ENCODE measurements at places on chromosomes 4 and X.

DNA sequence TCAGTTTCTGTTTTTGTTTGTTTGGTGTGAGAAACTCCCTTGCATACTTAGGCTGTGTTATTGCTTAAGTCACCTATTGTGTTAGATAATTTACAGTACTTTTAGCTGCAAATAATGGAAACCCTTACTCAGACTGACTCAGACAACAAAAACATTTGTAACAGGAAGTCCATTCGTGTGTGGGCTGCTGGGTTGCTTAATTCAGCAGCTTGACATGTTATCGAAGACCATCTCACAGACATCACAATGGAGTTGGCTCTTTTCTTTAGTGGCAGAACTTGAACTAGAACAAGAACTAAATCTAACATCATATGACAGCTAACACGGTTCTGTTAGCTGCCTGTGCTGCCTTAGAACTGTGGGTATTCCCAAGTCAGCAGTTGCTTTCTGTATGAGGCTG is 9.9 kb upstream of the GABRE start:
- DNase-seq, result peak; percentile 94
- H3K27me3 ChIP-seq, result no peaks in the 10 kb centered on the region
- no peak overlapping the region for H3K27ac ChIP-seq

- H3K4me1 ChIP-seq, result no peaks in the 10 kb centered on the region
- no peak overlapping the region for H3K27ac ChIP-seq
- no peak overlapping the region for H3K4me3 ChIP-seq
- DNase-seq, result no peak
- H3K36me3 ChIP-seq, result no peaks in the 10 kb centered on the region
These were observed 69.3 kb downstream of the YIPF6 start for GRCh38 chrX:68568136-68568535.

GRCh38 chrX:68719181-68719903 is 71.9 kb downstream of the STARD8 start:
- H3K36me3 ChIP-seq, result no peaks in the 10 kb centered on the region
- no peaks in the 10 kb centered on the region for H3K4me1 ChIP-seq
- no peak for DNase-seq

DNA sequence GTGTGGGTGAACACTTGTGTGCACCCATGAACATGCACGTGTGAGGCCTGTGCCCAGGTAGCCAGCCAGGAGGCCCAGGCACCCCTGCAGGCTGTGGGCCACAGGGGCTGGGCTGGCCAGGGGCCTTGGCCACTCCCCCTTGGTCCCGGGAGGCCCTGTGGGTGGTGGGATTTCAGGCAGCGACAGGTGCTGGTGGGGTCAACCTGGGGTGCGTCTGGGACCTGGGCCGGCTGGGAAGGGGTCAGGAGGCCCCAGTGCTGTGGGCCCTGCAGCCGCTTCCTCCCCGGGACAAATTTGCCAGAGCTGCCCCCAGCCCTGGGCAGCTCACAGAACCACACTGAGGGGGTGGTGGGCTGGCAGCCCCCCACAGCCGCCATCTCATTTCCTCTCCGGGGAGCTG is 7.9 kb downstream of the FGFRL1 start:
- no peak overlapping the region for H3K27ac ChIP-seq
- H3K36me3 ChIP-seq, result no peaks in the 10 kb centered on the region
- no peaks in the 10 kb centered on the region for H3K4me1 ChIP-seq
- H3K4me3 ChIP-seq, result no peak overlapping the region

DNA sequence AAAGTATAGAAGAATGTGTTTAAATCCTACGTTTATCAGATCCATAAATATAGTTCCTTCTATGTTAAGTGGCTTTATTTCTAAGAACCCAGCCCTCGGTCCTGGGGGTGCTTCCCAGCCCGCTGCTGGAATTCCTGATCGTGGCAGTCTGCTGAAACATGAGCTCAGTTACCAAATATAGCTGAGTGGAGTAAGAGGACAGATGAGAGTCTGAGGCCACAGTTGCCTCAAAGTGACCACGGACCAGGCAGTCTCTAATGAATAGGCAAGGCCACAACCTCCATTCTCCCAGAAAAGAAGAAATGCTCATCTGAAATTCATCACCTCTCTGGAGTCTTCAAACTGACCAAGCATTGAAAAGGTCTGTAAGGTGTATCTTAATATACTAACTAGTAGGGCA is at the start of gene PALLD:
PALLD (plus strand) TSS at position 219 of the 400 bp plus-strand sequence.
- no peaks in the 10 kb centered on the region for H3K27me3 ChIP-seq
- H3K4me1 ChIP-seq, result no peaks in the 10 kb centered on the region
- peak; percentile 42 for DNase-seq
- no peaks in the 10 kb centered on the region for H3K36me3 ChIP-seq

GRCh38 chr4:21211846-21212245 is 511.6 kb downstream of the PACRGL start:
- no peaks in the 10 kb centered on the region for H3K4me1 ChIP-seq
- no peak overlapping the region for H3K4me3 ChIP-seq
- H3K27ac ChIP-seq, result no peak overlapping the region
- DNase-seq, result no peak
- no peaks in the 10 kb centered on the region for H3K27me3 ChIP-seq

DNA sequence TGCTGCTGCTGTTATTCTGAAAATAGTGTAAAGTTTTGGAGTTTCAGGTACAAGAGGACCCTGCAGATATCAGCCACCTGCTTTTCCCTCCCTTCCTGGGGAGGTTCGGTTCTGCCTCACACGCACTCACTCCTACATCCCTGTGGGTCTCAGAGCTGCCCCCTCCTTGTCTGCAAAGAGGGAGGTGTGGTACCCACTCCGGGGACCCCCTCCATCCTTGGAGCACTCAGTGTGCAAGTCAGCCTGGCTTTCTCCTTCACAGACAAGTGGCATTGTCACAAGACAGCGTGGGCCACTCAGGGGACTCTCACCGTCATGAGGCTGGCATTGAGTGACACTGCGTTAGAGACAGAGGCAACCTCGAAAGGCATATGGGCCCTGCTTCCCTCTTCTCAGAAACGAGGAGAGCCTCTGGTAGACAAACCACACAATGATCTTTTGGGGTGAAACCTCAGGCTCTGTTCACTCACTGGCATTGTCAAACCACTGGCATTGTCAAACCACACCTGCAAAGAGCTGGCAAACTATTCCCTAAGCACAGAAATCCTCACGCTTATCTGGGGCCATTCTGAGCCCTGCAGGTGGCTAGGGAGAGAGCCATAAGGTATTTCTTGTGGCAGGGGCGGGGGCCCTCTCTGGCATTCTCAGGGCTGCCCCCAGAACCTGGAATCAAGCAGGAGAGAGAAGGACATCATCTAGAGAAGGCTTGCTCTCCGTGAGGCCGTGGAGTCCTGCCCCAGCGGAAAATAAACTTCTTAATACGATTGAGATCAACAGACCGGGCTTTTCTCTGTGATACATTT is 285.0 kb downstream of the SHOX start:
- no peak for DNase-seq
- no peaks in the 10 kb centered on the region for H3K4me1 ChIP-seq
- no peaks in the 10 kb centered on the region for H3K36me3 ChIP-seq
- H3K4me3 ChIP-seq, result no peak overlapping the region
- no peaks in the 10 kb centered on the region for H3K27me3 ChIP-seq

- H3K36me3 ChIP-seq, result peaks cover 2% of the 10 kb centered on the region
- H3K4me1 ChIP-seq, result peaks cover 8% of the 10 kb centered on the region
- no peaks in the 10 kb centered on the region for H3K27me3 ChIP-seq
- H3K4me3 ChIP-seq, result no peak overlapping the region
- H3K27ac ChIP-seq, result no peak overlapping the region
- no peak for DNase-seq
These were observed 18.1 kb upstream of the IRAK1 start for GRCh38 chrX:154037754-154038153.

DNA sequence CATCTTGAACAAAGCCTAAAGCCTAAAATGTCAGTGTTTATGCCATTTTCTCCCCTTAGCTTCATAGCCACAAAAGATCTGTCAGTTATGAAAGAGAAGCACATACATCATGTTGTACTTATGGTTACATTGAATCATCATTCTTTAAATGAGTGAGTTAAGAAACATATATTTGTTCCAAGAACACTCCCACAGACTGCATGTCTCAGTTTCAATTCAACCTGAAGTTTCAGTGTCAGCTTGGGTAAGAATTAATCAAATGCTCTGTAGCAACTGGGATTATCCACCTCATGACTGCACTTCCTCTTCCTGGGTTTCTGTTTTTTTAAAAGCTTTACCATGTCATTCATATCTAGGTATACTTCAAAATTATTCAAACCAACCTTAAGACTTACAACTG is 3.9 kb upstream of the TMPRSS11B start:
- no peak overlapping the region for H3K4me3 ChIP-seq
- no peak for DNase-seq
- no peaks in the 10 kb centered on the region for H3K4me1 ChIP-seq
- no peak overlapping the region for H3K27ac ChIP-seq
- H3K27me3 ChIP-seq, result no peaks in the 10 kb centered on the region
